Left ventricle myocardium superior (tissue), 1 donor: ENCODE measurements at places on chromosomes 7 and 10.

DNA sequence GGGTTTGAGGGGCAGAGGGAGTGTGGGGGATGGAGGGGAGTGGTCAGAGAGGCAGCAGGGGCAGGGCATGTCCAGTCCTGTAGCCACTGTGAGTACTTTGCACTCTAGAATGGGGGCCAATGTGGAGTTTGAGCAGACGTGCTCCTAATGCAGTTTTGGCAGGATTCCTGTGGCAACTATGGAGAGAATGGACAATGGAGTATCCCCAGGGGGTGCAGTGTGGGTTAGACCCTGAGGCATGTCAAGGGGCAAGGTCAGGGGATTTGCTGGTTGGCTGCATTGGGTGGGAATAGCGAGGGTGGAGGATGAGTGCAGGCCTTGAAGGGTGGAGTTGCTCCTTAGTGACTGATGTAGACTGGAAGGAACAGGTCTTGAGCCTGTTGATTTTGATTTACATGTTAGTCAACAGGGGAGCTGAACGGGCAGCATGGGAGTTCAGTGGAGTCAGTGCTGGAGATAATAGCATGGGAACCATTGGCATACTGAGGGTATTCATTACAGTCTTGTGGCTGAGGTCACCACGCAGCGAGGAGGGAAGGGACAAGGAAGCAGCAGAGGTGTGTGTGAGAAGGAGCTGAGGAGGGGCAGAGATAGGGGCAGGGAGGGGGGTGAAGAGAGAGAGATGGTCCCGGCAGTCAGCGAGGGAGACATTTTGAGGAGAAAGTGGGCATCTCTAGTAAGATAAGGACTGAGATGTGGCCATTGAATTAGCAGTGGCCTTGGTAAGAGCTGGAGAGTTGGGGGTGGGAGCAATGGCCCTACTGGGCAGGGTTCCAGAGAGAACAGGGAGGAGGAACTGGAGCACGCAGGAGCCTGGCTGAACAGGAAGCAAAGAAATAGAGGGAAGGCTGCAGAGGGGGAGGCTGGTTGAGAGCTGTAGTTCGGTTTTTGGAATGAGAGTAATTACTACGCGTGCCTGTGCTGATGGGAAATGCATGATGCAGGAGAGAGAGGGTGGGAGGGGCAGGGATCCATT lies 112.7 kb downstream of the CCNY start:
- no peak for DNase-seq

- DNase-seq, result no peak
Measured at GRCh38 chr10:21003240-21003822, 106.2 kb upstream of the NEBL start.

GRCh38 chr10:111129363-111129762 lies 52.5 kb downstream of the ADRA2A start:
- no peak for DNase-seq

DNA sequence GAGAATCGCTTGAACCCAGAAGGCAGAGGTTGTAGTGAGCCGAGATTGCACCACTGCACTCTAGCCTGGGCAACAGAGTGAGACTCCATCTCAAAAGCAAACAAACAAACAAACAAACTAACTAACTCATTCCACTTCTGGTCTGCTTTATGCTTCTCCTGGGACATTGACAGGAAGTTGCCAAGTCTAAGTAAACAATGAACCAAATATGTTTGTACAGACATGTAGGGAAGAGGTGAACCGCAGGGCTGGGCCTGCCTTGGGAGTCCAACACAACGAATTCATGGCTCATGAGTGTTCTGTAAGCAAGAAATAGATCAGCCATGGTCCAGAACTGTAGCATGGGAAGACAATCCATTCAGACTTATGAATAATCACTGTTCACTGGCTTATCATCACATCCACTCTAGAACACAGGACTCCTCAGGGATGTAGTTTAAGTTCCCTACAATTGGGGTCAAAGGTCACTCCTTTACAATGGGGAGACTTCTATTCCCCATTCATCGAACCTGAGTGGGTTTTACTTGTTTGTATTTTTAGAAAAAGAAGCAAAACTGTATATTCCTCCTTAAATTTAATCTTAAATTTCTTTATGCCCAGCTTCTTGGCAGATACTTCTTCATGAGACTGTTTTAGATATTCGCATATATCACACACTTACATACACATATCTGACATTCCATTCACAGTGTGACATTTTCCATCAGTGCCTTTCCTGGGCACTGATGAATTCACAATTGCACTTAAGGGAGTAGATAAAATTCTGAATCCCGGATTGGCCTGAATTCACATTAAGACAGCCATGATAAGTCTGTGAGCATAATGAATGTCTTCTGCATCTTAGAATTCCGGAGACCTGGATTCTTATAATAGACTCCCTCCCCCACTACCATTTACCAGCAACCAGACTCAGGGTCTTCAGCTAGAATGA lies 159.1 kb upstream of the EEPD1 start:
- DNase-seq, result no peak

DNA sequence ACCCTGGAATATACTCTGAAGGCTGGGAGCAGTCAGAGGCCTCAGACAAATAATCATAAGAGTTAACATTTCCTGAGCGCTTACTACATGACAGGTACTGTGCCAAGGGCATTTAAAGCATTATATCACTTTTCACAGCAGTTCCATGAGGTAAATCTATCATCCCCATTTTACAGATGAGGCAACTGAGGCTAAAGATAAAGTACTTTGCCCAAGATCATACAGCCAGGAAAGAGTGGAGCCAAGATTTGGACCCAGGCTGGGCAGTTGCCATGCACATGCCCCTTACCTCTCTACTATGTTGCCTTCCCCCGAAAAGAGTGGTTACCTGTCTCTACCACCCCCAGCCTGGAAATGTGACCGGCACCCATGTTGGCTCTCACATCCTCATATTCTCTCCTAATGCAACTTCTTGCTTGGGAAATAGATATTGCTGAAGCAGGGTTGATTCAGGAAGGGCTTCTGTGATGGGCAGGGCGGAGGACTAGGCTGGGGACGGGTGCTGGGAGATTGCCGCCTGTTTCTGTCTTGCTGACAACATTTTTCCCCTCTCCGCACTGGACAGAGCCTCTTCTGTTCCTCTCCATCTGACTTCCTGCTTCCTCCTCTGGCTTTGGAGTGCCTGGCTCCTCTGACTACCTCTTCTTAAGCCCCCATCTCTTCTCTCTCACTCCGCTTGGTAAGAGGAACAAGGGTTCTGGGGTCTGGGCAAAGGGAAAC lies 13.8 kb downstream of the SMO start:
- DNase-seq, result peak; percentile 40

GRCh38 chr10:129742742-129743550 lies 221.1 kb downstream of the EBF3 start:
- DNase-seq, result no peak

- no peak for DNase-seq
Measured at GRCh38 chr10:4865945-4866661, 40.1 kb downstream of the AKR1E2 start.
